Stomach (tissue), 19 donors: ENCODE measurements at places on chromosomes 4 and X. TPM values are rescaled to one million over a fixed set of nuclear protein-coding genes. Genes with fewer than 3 reads are reported as not detected.

DNA sequence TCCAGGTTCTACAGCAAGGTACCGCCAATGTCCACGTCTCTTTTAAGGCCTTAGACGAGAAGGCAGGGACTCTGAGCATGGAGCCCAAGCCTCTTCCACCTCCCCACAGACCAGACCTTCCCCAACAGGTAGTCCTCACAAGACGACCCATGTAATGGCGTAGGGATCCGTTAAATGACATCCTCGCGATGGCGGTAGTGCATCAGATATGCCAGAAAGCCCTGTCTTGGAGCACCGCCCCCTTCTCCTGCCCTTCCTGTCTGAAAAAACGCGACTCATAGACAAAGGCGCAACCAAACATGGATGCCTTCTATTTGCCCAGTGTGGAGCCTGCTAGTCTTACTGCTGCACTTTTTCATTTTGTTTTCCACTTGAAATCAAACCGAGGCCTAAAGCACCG lies 185.4 kb downstream of the OR13H1 start:
- H3K4me3 ChIP-seq, result no peak overlapping the region
- H3K27ac ChIP-seq, result peak overlapping the region; percentile 53
- no peaks in the 10 kb centered on the region for H3K4me1 ChIP-seq
- peak; percentile 96 for DNase-seq
- H3K36me3 ChIP-seq, result no peaks in the 10 kb centered on the region
- no peaks in the 10 kb centered on the region for H3K27me3 ChIP-seq

The TLR8 gene
- total RNA-seq, result 1.7 TPM

DNA sequence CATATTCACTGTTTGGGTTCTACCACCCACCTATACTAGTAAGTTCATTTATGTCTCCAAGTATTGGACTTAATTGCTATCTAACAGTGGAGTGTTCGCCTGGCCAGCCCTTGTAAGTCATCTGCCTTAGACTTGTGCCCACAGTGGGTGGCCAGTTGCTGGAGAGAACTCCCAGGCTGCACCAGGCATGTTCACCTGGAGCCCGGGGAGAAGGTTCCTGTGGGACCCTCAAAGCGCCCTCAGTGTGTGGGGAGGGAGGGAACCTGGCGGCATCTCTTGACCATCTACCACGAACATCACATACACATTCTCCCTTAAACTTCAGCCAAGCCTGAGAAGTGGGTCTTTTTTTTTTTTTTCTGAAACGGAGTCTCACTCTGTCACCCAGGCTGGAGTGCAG lies 138.1 kb downstream of the CPZ start:
- H3K27me3 ChIP-seq, result peaks cover 5% of the 10 kb centered on the region
- no peak overlapping the region for H3K4me3 ChIP-seq
- H3K36me3 ChIP-seq, result no peaks in the 10 kb centered on the region

The NRK gene
- 6.2 TPM for total RNA-seq

DNA sequence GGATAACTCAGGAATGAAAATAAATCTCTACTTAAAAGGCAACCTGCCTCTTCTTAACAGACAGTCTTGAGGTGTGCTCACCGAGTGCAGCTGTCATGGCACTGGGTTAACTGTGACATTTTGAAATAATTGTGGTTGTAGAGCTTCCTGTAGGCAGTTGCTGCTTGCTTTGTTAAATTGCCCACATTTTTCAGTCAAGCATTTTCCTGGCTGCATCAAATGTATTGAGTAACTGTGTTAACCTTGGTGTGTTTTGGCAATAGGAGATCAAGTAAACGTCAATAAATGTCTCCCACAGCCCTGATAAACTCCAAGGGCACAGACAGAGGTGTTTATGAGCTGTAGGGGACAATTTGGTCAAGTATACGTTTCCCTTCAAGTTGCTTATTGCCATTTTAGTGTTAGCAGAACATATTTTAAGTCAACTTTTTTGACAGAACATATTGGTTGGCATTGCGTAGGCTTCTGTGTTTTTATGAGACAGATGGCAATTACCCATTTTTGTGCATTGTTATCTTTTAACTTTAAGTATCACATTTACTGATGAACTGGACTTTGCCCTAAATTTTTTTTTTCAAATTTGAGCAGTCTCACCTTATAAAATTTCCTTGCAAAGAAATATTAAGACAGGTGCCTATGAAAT lies 527.4 kb downstream of the C4orf33 start:
- no peaks in the 10 kb centered on the region for H3K36me3 ChIP-seq
- H3K27ac ChIP-seq, result no peak overlapping the region
- H3K4me1 ChIP-seq, result no peaks in the 10 kb centered on the region
- H3K4me3 ChIP-seq, result no peak overlapping the region
- no peaks in the 10 kb centered on the region for H3K27me3 ChIP-seq

The AREG gene
- total RNA-seq, result not detected

DNA sequence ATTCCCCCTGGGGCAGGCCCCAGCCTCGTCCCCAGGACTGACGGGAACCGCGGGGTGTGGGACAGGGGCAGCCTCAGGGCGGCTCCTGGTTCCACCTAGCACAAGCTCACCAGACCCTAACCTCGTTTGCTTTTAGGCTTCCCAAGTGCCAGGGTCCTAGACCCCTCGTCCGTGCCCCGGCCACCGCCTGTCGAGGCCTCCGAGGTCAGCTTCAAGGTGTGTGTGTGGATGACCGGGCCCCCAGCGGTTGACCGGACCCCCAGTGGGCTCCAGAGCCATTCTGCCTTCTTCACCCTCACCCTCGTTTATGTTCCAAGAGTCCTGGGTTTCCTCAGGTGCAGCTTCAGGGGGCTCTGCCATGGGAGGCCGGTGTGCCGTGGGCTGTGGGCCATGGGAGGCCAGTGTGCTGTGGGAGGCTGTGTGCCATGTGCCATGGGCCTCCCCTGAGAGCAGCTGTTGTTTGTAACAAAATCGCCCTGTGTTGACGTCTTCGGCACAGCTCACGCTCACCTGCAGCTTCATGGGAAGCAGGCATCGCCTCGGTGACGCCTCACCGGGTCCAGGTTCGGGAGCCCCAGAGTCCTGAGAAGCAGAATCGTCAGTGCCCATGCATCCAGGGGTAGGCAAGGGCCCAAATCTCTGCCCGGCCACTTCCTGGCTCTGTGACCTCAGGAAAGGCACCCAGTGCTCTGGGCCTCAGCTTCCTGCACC lies 43.0 kb upstream of the HMX1 start:
- H3K36me3 ChIP-seq, result no peaks in the 10 kb centered on the region
- no peak overlapping the region for H3K4me3 ChIP-seq
- no peak overlapping the region for H3K27ac ChIP-seq
- H3K4me1 ChIP-seq, result peaks cover 7% of the 10 kb centered on the region
- peak; percentile 16 for DNase-seq
- peaks cover 72% of the 10 kb centered on the region for H3K27me3 ChIP-seq

- no peaks in the 10 kb centered on the region for H3K36me3 ChIP-seq
- H3K4me3 ChIP-seq, result no peak overlapping the region
Measured at GRCh38 chr4:89658701-89659024, 178.3 kb downstream of the SNCA start.

GRCh38 chrX:116306218-116306617 lies 130.2 kb upstream of the SLC6A14 start:
- H3K4me3 ChIP-seq, result no peak overlapping the region
- H3K27ac ChIP-seq, result no peak overlapping the region
- no peaks in the 10 kb centered on the region for H3K4me1 ChIP-seq
- no peaks in the 10 kb centered on the region for H3K27me3 ChIP-seq

The PROM1 gene
- total RNA-seq, result 3.5 TPM

The TRAPPC2 gene
- total RNA-seq, result 37.9 TPM

The AR gene
- total RNA-seq, result 8.8 TPM

- H3K4me3 ChIP-seq, result no peak overlapping the region
- peaks cover 31% of the 10 kb centered on the region for H3K4me1 ChIP-seq
- no peaks in the 10 kb centered on the region for H3K36me3 ChIP-seq
- no peak overlapping the region for H3K27ac ChIP-seq
Measured at GRCh38 chr4:7366180-7366945, 68.4 kb downstream of the PSAPL1 start.

The PCDH7 gene
- total RNA-seq, result 56.0 TPM

DNA sequence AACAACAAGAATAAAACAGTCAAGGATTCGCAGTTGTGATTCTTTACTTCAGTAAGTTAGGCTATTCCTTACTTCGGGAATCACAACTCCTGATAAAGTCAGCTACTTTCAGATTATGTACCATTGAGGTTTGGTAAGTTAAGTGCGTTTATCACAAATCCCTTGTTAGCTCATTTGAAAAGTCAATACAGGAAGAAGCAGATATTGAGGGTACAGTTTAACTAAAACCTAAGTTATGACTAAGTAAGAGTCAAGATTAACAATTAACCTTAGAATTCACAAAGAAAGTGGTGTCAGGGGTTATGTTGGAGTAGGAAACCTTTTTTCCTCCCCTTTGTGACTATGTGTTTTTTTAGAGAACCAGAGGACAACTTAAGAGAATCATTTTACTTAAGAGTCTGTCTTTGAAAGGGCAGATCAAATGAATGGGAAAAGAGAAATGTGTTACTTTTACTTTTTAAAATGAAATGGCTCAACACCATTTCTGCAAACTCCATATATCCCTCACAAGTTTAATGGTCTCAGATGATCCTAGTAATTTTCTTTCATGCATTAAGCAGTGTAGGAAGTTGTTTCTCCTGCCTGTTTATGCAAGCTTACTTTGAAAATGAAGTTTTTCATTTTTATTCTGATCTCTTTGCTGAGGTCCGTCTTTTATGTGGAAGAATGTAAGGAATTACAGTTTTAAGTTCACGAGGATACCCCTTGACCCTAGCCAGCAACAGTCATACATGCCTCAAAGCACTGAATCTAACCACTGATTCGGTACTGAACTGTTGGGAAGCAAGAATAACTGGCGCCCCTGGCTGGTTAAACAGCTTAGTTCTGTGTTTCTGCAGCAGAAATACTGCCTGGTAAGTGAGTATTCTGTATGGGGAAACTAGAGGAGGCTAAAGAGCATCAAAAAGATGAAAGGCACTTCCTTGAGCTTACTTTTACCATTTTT lies 211.7 kb downstream of the SLC4A4 start:
- no peak overlapping the region for H3K4me3 ChIP-seq
- H3K36me3 ChIP-seq, result no peaks in the 10 kb centered on the region
- H3K27me3 ChIP-seq, result no peaks in the 10 kb centered on the region
- H3K27ac ChIP-seq, result peak overlapping the region; percentile 12
- peak; percentile 61 for DNase-seq
- peaks cover 18% of the 10 kb centered on the region for H3K4me1 ChIP-seq

The FGFBP1 gene
- total RNA-seq, result not detected

GRCh38 chrX:85024044-85024443 lies 20.4 kb downstream of the APOOL start:
- no peak for DNase-seq
- no peaks in the 10 kb centered on the region for H3K36me3 ChIP-seq
- no peak overlapping the region for H3K4me3 ChIP-seq
- no peaks in the 10 kb centered on the region for H3K27me3 ChIP-seq

The TMEM185A gene
- 18.7 TPM for total RNA-seq

The TMEM144 gene
- total RNA-seq, result not detected

The MED12 gene
- total RNA-seq, result 36.2 TPM

The PRRG1 gene
- 2.9 TPM for total RNA-seq

The PDHA2 gene
- total RNA-seq, result not detected

GRCh38 chr4:150648123-150648522 lies 66.2 kb downstream of the MAB21L2 start:
- H3K27ac ChIP-seq, result no peak overlapping the region
- H3K36me3 ChIP-seq, result no peaks in the 10 kb centered on the region
- H3K4me1 ChIP-seq, result no peaks in the 10 kb centered on the region
- no peaks in the 10 kb centered on the region for H3K27me3 ChIP-seq
- no peak for DNase-seq

The SHROOM2 gene
- 4.7 TPM for total RNA-seq

The ZFYVE28 gene
- total RNA-seq, result 5.1 TPM

DNA sequence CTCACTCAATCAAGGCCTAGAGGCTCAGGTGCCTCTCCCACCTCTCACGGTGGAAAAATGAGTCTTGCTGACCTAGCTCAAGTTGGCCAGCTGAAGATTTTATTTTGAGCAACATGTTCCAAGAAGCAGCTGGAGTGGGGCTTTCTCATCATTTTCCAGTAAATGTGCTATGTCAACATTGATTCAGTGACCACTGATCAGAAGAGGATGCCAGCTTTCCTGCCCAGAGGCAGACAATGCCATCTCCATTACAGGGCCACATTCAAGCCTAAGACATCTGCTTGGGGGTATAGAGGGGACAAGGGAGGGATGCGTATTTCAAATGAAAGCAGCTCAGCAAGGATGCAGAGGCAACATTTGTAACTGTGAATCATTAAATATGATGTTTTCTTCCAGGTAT lies 3.0 kb downstream of the MEPE start:
- H3K27ac ChIP-seq, result no peak overlapping the region
- H3K4me1 ChIP-seq, result no peaks in the 10 kb centered on the region
- H3K27me3 ChIP-seq, result peaks cover 7% of the 10 kb centered on the region
- no peak for DNase-seq

DNA sequence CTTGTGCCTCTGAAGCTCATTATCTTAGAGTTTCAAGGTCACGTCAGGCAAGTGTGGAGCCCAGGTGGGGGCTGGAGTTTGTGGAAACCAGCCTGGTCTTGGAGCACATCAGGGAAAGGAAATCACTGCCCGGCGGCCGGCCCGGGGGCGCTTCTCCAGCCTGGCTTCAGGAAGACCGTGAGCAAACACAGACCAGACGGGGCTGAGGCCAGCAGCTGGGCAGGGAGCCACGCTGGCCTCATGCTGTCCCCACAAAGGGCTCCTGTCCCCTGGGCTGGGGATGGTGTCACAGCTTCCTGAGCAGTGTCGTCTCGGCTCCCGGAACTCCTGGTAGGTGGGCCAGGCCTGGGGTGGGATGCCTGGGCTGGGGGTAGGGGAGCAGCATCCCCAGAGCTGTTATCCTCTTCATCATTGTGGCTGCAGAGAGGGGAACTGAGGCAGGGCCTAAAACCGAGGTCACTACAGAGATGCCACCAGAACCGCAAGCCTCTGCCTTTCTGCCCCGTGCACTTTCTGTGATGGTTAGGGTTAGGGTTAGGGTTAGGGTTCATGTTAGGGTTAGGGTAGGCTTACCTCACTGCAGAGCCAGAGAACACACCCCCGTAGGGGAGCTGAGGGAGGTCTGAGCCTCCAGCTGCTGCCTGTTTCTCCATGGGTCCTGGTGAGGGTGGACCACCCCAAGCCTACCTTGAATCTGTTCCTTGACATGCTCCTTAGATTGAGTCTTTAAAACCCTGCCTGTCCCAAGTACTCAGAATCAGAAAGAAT lies 77.5 kb downstream of the HTRA3 start:
- H3K36me3 ChIP-seq, result no peaks in the 10 kb centered on the region
- peaks cover 38% of the 10 kb centered on the region for H3K4me1 ChIP-seq
- peak; percentile 45 for DNase-seq
- no peak overlapping the region for H3K27ac ChIP-seq
- H3K27me3 ChIP-seq, result no peaks in the 10 kb centered on the region

DNA sequence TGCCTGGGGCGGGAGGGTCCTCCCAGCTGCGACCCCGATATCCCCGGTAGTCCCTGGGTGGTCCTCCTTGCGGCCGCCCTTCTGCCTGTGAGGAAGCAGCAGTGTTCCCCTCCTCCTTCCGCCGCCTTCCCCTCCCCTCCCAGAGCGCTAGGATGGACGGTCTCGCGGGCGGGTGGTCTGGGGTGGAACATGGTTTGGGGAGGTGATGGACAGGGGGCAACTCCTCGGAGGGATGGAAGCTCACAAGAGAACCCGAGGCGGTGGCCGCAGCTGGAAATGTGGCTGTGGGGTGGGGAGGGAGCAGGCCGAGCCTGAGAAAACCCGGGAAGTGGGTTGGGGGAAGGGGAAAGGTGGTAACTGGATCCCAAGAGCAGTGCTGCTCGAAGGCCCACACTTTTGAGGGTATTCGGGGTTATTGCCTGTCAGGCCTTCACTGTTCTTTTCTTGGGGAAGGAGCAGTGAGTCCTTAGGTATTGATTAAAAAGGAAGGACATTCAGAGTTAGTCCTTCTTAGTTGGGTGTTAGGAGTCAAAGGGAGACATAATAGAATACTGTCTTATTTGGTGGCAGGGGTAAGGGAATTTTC lies 581 bp downstream of the UBE2K start:
- H3K4me1 ChIP-seq, result peaks cover 45% of the 10 kb centered on the region
- H3K36me3 ChIP-seq, result peaks cover 14% of the 10 kb centered on the region
- H3K27me3 ChIP-seq, result no peaks in the 10 kb centered on the region
- peak overlapping the region; percentile 87 for H3K4me3 ChIP-seq
- H3K27ac ChIP-seq, result peak overlapping the region; percentile 90
